ENCODE measurements at places on chromosomes 13 and 19.
A peak's percentile ranks its signal among the peaks of the same experiment; 100 is the strongest.

DNA sequence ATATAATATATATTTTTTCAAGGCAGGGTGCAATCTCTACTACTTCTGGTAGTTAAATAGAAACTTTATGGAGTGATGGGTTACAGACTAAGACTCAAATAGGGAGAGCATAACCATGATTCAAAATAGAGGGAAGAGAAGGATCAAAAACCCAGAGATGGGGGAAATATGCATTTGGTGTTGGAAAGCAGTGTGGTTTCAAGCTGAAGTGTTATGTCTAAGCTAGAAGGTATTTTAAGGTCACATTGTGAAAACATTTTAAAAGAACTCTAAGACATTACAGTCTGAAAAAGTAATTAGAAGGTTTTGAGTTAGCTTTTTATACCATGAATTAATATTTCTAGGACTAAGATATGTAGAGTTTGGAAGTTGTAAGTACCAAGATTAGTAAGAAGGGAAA, 2741.4 kb downstream of the PCDH9 start:
- DNase-seq: no peak

DNA sequence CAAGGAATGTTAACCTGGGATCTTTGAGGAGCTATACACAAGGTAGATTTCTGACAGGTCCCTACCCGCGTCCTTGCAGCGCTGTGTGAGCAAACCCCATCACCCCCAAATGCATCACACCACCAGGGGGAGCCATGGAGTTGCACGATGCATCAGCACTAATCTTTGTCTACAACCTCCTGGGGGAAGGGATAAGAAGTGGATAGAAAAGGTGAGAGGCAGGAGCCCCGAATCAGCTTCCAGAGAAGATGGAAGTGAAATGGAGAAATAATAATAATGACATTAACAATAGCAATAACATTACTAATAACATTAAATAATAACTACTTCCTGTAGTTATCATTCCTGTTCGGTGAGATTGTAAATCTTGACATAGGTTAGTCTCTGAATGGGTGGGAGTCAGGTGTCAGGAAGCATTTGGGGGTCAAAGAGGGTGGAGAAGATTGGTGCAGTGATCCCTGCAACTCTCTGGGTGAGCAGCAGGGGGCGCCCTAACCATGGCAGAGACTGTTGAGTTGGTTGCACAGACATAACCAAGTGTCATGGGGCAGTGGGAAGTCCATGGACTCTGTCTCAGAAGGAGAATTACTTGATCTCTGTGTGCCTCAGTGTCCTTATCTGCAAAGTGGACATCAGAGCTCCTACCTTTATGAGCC, 16.5 kb downstream of the SIGLEC7 start:
- peak; percentile 0 for DNase-seq

DNA sequence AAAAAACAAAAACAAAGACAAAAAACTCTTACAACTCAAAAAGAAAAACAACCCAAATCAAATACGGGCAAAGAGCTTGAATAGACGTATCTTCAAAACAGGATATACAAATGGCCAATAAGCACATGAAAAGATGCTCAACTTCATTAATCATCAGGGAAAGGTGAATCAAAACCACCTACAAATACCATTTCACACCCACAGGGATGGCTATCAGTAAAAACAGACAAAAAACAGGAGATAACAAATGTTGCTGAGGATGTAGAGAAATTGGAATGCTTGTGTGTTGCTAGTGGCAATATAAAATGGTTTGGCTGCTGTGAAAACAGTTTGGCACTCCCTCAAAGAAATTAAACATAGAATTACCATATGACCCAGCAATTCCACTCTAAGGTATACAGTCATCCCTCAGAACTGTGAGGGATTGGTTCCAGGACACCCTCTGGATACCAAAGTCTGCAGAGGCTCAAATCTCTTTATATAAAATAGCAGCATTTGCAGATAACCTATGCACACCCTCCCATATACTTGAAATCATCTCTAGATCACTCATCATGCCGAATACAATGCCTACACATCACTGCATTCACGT, 29.7 kb downstream of the MLLT1 start:
- no peak for DNase-seq

DNA sequence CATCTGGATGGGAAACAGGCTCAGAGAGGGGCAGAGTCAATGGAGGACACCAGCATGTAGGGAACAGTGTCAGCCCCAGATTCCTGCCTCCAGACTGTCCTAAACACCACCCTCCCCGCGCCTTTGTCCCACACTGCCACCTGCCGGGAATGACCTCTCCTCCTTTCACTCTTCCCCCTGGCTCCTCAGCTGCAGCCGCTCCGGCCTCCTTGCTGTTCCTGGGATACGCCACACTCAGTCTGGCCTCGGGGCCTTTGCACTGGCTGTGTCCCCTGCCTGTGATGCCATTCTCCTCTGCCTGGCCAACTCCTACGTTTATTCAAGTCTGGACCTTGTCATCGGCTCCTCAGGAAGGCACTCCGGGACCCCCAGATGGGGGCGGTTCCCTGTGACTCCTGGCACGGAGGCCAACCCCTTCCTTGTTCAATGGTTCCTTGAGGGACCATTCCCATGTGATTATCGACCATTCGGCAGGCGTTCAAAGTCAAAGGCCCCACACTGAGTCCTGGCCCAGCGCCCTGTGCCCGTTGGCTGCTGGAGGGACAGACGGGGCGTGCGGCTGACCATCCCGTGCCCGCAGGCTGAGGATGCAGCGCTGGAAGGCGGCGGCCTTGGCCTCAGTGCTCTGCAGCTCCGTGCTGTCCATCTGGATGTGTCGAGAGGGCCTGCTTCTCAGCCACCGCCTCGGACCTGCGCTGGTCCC, 15.8 kb downstream of the FUT6 start:
- DNase-seq: no peak

DNA sequence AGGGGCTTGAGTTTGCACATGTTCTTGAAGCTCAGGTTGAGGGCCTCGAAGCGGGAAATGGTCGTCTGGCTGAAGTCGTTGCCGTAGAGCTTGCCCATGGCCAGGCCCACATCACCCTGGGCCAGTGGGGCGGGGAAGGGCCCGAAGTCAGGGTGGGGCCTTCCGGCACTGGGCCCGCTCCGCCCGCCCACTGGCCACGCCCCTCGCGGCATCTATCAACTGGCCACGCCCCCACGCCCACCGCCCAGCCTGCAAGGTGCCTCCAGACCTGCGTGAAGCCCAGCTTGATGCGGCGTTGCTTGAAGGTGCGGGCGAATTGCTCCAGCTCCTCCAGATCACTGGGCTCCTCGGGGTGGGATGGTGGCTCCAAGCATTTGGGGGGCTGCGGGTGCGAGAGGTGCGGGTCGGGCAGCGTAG, 19.9 kb downstream of the ZNF574 start:
- DNase-seq: no peak

GRCh38 chr19:419721-420515, 11.0 kb upstream of the C2CD4C start:
- no peak for DNase-seq

DNA sequence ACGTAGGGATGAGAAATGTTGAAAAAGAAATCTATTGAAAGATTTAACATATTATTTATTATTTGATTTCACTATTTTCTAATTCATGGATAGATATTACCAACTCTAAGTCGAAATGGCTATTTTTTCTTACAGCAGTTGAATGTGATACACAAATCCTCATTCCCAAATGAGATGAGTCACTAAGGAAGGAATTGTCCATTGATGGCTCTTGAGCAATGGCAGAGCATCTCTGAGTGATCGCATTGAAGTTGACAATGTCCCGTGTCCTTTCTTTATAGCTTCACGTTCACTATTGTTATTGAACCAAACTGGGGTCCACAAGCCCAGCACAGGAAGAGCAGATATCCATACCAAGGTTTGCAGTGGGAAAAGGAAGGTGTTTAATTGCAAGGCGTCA, 648.3 kb upstream of the SPRY2 start:
- DNase-seq: no peak

Data from NCI-H446 treated with DMSO at 0.1 percent for 48 hours (cell line).